ENCODE measurements at places on chromosomes 5 and 9.

- DNase-seq = no peak
These were observed 479.4 kb downstream of the CDK5RAP2 start for GRCh38 chr9:120100595-120100994.

- no peak for DNase-seq
These were observed 9.8 kb upstream of the FTMT start for GRCh38 chr5:121841892-121842291.

- DNase-seq = no peak
These were observed 778.1 kb downstream of the TLR4 start for GRCh38 chr9:118482306-118482705.

DNA sequence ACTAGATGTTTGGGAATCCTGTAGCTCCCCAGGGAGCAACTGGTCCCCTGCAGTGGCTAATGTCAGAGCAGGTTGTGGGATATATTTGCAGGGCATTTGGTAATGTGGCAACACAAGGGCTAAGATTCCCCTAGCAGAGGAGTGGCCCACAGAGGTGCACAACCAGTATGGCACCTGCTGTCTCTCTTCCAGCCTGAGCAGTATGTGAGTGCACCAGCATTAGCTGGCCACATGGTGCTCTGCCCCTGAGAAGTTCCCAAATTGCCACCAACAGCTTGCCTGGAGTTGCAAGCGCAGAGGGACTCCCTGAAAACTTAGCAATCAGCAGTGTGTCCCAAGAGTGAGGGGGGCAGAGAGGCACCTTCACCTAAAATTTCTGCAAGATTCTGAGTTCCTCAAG is 53.2 kb upstream of the SNCAIP start:
- DNase-seq = no peak

DNA sequence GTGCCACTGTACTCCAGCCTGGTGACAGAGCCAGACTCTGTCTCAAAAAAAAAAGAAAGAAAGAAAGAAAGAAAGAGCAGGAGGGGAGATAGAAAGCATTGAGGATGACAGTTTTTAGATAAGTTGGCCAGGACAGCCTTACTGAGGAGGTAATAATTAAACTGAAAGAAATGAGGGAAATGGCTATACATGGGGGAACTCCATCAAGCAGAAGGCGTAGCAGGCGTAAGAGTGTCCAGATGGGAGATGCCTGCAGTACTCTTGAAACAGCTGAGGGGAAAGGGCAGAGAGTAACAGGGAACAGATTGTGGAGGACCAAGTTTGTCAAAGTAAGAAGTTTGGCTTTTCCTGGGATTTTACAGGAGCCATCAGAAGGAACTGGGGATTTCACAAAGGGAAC is 57.5 kb downstream of the HMGCS1 start:
- no peak for DNase-seq

DNA sequence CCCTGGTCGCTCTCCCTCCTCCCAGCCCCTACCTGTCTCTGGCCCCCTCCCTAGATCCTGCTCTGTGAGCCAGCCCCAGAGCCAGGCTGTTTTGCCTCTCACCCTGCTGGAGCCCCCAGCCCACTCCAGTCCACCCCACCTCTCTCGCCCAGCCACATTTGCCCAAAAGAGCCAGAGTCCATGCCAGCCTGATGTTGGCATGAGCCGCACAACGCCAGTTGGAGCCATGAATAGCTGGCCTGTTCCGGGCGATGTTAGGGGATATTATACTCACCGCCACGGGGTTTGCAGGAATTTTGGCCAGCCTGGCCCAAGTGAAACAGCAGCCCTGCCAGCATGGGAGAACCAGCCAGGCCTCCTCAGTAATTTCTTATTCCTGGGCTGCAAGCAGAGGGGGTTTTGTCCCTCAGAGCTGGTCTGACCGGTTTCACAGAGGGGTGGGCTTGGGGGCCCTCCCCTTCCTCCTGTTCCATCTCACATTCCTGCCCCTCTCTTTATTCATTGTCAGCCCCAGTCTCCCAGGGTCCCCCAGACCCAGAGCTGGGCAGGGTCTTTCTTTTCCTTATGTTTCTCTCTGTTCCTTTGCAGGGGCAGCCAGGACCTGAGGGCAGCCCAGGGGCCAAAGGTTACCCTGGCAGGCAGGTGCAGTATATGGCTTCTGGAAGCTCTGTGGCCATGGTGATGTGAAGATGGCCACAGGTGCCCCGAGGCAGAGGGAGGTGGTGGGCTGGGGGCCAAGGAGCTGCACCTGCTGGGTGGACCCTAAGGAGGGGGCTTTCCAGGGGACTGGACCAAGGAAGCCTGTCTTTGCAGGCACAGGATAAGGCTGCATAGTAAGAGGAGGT is 50.1 kb downstream of the COL27A1 start:
- DNase-seq = no peak

DNA sequence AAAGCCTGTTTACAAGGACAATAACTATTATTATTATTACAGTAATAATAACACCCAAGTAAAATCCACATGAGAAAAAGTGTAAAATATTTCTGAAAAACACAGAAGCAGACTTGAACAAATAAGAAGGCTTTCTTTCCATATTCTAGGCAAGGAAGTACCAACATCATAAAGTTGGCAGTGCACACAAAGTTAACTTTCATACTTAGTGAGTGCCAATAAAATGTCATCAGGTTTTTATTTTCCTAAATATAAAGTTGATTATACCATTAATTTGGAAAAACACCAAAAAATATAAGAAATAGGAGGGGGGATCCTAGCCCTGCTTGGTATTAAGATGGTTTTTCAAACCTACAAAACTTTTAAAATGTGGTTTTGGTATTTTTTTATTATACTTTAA is 161.4 kb downstream of the PRELID2 start:
- DNase-seq = no peak

GRCh38 chr9:99811172-99811571 is 10.5 kb upstream of the NR4A3 start:
- no peak for DNase-seq

DNA sequence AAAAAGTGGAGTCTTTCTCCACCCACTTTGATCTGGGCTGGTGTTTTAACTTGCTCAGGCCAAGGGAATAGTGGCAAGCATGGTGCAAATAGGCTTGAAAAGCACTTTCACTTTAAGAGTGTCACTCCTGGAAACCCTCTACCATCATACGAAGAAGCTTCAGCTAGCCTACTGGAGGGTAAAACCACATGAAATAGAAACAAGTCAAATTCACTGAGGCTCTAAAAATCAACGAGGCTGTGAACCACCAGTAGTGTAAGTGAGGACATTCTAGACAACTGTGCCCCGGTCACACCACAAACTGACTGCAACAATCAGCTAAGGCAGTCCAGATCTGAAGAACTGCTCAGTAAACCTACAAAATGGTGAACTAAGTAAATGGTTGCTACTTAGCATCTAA is 2366.3 kb upstream of the C9orf72 start:
- no peak for DNase-seq

DNA sequence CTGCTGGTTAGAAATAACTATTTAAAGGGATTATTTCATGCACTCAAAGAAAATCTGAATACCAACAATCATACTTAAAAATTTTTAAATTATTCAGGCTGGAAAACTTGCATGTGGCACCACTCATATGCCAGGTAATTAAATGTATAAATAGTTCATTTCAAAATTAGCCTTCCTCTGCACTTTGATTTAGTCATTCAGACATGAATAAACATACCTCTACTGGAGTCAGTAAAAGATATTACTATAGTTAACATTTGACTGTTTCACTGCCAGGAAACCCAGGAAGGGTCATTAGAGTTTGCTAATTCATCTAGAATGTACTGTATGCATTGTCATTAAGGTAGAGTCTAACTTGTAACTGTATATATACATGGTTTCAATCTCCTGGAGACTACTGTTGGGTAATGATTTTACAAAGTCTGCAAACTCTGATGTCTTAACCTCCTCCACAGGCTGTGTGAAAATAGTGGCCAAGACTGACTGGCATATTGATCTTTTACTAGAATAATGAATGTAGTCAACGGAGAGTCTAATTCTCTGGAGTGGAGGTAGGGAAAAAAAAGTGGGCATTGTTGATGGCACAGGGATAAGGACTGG is 43.7 kb downstream of the TEX10 start:
- DNase-seq = peak; percentile 56

Measured in EH (cell line).